Kidney tubule cell (primary cell): ENCODE measurements at places on chromosomes 13 and 19.

DNA sequence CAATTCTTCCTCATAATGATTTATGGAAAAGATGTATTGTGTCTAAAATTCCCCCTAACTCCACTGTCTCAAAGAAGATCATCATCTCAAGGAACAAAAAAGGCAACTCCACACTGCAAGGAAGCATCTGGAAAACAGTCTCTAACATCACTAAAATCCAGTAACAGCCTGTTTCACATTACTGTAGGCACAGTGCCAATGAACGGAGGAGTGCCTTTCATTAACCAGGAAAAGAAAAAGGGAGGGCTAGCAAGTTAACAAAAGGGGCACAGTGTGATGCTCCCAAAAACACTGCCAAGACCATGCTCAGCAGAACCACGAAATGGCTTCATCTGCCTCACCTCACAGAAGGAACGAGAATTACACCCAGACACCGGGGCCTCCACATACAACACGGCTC is 8.5 kb downstream of the TMTC4 start:
- no peak for DNase-seq

DNA sequence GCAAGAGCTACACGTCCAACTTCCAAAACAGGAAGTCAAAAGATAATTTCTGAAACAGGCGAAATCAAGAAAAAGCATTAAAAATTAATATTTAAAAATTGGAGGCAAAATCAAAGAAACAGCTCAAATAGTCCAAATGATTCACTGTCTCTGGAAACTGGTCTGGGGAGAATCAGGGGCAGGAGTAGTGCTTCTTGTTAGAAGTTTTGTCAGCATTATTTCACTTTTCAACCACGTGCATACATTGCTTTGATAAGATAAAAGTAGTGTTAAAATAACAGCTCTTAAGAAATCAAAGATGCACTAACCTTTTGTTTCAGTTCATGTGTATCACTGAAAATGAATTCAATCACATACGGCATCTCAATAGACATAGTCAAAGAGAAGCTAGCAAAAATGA is 53.8 kb downstream of the PARP4 start:
- DNase-seq, result no peak

- DNase-seq, result no peak
Observed at GRCh38 chr13:112903606-112904195, 65.3 kb upstream of the MCF2L start.

DNA sequence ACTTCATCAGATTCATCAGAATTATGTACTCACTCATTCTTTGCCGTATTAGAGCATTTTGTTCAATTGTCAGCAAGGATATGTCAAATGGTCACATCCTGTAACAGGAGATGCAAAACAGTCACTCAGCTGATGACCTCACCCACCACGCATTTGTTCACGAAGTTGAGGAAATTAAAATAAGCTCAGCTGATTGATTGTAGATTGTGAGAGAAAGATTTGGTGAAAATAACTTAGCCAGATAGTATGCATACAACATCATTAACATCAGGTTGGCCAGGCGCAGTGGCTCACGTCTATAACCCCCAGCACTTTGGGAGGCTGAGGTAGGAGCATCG is 22.6 kb upstream of the CDC16 start:
- no peak for DNase-seq

- peak; percentile 44 for DNase-seq
Observed at GRCh38 chr19:40717880-40718773, 1.2 kb downstream of the ITPKC start.

GRCh38 chr13:32454886-32455593 is 27.1 kb upstream of the N4BP2L1 start:
- no peak for DNase-seq

DNA sequence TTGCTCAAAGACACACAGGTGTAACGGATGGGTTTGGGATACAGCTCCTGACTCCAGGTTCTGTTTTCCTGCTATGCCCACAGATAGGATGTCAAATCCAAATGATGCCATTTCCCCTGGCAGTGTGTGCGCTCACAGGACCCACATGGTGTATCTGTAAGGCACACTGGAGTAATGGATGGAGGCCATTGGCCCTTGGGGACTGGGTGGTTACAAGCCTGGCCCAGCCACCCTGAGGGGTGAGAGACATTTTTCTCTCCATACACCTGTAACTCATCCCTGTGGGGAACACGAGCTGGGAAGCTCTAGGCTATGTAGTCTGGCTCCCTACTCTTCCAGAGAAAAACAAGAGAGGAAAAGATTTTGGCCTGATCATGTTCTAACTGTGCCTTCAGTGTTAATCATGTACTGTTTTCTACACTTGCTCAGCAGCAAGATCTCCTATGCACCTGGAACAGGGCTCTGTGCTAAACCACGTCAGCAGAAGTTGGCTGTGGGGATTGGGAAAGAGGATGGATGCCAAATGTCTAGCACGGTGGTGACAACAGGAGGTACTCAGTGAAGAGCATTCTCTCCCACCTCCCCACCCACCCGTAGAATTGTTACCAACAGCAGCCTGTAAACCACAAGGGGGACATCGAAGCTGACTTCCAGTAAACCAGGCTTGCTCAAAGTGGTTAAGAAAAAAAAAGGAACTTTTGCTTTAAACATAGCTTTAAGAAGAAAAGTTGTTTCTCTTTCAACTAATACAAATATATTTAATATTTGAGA is 237.0 kb downstream of the LACC1 start:
- no peak for DNase-seq

DNA sequence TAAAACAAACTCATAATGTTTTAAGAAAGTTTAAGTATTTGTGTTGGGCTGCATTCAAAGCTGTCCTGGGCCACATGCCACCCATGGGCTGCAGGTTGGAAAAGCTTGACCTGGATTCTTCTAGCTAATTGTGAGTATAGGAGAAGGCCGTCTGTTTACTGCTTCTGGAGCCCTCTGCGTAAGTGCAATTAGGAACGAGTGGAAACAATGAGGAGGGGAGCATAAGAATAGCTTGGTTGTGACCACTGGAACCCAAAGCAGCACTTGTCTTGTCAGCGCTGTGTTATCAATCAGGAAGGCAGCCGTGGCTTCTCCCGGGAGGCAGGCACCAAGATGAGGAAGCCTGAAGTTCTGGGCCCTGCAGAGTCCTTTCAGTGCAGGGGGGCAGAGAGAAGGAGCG is 110.4 kb upstream of the MBNL2 start:
- no peak for DNase-seq

- DNase-seq, result no peak
Observed at GRCh38 chr13:88051746-88052482, 380.7 kb downstream of the SLITRK5 start.

DNA sequence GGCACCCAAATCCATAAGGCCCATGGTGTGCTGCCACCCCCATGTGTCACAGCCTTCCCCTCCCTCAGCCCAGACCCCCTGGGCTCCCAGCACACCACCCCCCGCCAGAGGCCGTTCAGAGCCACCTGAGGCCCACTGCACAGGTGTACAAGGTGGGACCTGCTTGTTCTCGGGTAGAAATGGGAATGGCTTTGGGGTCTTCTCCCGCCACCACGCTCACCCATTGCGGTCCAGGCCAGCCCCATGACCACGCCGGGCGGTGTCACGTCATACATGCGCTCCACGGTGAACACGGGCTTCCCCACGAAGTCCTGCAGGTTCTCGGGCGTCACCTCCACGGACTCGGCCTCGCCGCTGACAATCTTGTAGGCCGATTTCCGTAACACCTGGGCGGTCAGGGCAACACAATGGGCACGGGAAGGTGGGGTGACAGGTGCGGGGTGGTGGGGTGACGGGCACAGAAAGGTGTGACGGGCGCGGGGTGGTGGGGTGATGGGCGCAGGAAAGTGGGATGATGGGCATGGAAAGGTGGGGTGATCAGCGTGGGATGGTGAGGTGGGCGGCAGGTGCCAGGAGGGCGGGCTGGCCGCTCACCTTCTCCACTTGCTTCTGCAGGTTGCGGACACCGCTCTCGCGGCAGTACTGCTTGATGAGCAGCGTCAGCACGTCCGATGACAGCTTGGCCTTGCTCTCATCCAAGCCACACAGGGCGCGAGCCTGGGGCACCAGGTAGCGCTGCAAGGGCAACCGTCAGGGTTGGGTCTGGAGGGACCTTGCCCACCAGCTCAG is 4.3 kb downstream of the RPL36 start:
- DNase-seq, result no peak

DNA sequence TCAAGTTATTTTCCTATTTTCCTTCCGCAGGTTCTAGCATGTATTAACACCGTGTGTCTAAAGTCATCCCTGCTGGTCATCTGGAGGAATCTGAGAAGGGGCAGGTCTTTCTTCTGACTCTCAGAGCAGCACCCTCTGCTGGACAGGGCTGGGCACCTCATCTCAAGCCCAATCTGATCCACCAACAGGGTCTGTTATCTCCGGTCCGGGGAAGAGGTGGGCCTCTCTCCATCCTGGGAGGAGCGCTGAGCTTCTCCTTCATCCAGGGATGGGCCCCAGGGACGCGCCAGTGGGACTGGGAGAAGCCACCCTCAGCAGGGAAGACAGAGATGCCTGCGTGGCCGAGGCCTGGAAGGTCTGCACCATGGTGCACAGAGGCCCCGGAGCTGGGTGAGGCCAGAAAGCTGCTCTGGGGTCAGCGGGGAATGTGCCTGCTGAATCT is 26.0 kb upstream of the ZNF331 start:
- peak; percentile 55 for DNase-seq

DNA sequence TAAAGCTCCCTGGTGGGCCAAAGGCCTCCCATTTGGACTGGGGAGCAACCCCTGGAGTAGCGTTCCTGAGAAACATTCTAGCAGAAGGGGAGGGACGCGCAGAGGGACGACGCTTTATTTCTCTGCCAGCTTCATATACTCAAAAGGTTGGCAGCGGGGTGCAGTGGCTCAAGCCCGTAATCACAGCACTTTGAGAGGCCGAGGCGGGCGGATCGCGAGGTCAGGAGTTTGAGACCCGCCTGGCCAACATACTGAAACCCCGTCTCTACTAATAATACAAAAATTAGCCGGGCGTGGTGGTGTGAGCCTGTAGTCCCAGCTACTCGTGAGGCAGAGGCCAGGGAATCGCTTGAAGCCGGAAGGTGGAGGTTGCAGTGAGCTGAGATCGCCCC is 16.8 kb downstream of the RB1 start:
- DNase-seq, result no peak

DNA sequence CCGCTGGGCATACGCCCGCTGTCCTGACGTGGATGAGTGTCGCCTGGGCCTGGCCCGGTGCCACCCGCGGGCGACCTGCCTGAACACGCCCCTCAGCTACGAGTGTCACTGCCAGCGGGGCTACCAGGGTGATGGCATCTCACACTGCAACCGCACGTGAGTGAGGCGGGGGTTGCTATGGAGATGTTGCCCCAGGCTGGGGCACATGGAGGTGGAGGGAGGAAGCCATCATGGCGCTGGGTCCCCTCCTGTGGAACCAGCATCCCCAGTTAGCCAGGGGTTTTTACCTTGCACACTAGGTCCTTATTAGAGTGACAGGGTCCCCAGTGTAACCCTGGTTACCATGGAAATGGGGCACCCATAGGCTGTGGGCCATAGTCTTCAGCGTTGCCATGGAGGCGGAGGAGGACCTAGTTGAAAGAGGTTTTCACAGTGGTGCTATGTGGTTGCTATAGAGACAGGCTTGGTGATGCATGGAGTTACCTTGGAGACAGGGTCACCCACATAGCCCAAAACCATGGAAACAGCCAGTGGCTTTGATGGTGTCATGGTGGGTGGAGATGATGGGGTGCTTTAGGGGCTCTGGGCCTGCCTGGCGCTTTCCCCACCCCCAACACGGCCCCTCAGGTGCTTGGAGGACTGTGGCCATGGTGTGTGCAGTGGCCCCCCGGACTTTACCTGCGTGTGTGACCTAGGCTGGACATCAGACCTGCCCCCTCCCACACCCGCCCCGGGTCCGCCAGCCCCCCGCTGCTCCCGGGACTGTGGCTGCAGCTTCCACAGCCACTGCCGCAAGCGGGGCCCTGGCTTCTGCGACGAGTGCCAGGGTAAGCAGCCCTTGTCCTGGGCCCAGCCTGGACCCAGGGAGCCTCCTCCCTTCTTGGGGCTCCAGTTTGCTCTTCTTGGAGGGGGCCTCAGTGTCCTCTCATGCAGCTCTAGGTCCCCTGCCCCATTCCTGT is 27.1 kb downstream of the MEGF8 start:
- DNase-seq, result peak; percentile 55

- DNase-seq, result peak; percentile 29
Observed at GRCh38 chr19:56245121-56245740, 27.3 kb upstream of the EDDM13 start.

- no peak for DNase-seq
Observed at GRCh38 chr13:104085611-104086010, 1019.4 kb upstream of the SLC10A2 start.

- DNase-seq, result no peak
Observed at GRCh38 chr19:10553943-10554381, 10.3 kb downstream of the ATG4D start.

GRCh38 chr13:42247883-42248282 is 24.1 kb upstream of the AKAP11 start:
- no peak for DNase-seq

GRCh38 chr13:28542804-28543203 is 47.9 kb upstream of the FLT1 start:
- DNase-seq, result no peak

DNA sequence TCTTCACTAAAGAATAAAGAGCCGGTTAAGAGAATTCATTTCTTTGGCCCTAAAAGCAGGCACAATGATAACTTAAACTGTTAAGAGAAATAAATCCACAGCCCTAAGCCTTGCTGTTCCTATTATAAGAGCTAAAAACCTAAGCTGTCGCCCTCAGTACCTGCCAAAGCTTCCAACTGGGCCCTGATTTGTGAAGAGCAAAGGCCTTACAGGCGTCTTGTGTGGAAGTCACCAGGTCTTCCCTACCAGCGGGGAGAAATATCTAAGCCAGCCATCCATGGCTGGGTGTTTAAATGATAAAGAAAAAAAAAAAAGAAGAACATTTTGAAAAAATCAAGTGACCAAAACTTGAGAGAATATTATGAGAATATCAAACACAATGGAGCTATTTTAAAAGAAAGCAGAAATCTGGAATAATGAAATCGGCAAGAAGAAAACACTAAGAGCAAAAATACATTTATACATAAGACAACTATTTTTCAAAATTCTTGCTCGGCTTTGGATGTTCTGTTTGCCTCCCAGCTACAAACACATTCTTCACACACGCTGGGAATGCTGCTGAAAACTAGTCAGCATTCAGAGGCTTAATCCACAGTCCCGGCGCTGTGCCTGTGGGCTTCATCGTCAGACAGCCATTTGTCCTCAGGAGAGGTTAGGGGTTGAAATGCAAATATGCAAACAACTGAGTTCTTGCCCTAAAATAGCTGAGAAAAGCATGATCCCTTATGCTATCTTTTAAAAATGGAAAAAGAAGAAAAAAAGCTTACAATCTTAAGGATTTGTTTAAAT is 89.8 kb upstream of the LSM14A start:
- DNase-seq, result no peak

GRCh38 chr19:41906916-41907680 is 21.2 kb downstream of the ERFL start:
- DNase-seq, result no peak

GRCh38 chr19:10288662-10289166 is 1.0 kb upstream of the ICAM5 start:
- DNase-seq, result peak; percentile 48
